ENCODE measurements at places on chromosomes 5 and 9. TPM values are rescaled to one million over a fixed set of nuclear protein-coding genes. Genes with fewer than 3 reads are reported as not detected.
A peak's percentile ranks its signal among the peaks of the same experiment; 100 is the strongest.

ZNF883 gene
- total RNA-seq, result 3.0 TPM

CER1 gene
- total RNA-seq, result not detected

LHX3 gene
- total RNA-seq, result not detected

ENHO gene
- total RNA-seq, result not detected

RGMB gene
- total RNA-seq, result 28.9 TPM

DNA sequence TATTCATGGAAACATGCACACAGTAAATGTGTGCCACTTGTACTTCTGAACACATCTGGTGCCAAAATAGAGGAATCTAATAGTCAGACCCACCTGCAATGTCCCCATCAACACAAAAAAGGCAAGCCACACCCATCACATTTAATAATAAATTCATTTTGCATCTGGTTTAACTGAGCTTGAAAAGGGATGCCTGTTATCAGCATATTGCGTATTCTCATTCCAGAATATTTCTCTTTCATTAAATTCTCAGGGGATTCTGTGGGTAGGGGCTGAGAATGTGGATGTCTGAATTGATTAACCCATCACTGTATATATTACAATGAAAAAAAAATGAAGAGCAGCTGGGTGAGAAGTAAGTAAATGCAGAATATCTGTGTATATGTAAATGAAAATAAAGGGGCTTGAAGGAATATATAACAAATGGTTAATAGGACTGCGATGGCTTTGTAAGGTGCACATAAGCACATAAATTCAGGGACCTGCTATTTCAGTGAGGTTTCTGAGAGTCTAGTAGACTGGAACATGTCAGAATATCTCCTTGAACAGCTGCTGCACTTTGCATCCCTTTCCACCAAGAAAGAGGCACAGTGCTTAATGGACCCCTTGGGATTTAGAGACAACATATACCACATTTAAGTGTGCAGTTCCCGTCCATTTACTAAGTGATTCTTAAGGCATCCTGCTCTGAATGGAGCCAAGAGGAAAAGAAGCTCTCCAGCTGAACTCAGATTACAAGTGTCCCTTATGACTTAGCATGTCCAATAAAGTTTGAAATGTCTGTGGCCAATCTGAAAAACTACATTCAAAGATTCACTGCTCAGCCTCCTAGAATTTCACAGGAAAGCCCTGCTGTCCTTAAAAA is 104.1 kb upstream of the NIPBL start:
- no peak overlapping the region for H3K27ac ChIP-seq
- H3K27me3 ChIP-seq, result no peaks in the 10 kb centered on the region
- no peak overlapping the region for H3K4me3 ChIP-seq
- DNase-seq, result no peak

DNA sequence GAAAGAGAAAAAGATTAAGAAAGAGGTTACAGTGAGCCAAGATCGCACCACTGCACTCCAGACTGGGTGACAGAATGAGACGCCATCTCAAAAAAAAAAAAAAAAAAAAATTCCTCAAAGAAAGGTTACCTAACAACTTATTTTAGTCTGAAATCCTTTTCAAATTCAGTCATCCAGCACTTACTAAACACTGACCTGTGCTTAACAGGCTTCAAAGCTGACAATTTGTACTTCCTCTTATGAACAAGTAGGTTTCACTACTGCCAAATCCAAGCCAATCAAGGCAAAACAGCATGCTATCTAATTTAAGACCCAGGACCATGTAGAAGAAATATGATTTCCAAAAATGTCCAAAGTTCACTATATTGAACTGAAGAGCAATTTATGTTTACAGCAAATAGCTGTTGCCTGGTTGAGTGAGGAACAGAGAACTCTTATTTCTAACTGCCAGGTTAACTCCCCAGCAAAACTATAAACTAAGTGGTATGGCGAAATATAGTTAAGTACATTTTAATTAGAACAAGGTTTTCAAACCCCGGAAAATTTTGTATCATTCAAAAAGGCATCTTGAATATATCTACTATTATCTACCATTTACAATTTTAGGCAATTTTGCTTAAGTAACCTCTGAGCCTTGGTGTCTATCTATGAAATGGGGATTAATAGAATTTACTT is 13.4 kb downstream of the PWWP2A start:
- H3K27me3 ChIP-seq, result no peaks in the 10 kb centered on the region
- no peak overlapping the region for H3K4me3 ChIP-seq
- no peaks in the 10 kb centered on the region for H3K36me3 ChIP-seq
- no peak overlapping the region for H3K27ac ChIP-seq
- DNase-seq, result peak; percentile 8
- H3K4me1 ChIP-seq, result peaks cover 35% of the 10 kb centered on the region

- H3K27me3 ChIP-seq, result no peaks in the 10 kb centered on the region
- H3K4me1 ChIP-seq, result no peaks in the 10 kb centered on the region
- H3K4me3 ChIP-seq, result no peak overlapping the region
- H3K36me3 ChIP-seq, result no peaks in the 10 kb centered on the region
- DNase-seq, result no peak
Observed at GRCh38 chr5:5178136-5178535, 38.0 kb downstream of the ADAMTS16 start.

DNA sequence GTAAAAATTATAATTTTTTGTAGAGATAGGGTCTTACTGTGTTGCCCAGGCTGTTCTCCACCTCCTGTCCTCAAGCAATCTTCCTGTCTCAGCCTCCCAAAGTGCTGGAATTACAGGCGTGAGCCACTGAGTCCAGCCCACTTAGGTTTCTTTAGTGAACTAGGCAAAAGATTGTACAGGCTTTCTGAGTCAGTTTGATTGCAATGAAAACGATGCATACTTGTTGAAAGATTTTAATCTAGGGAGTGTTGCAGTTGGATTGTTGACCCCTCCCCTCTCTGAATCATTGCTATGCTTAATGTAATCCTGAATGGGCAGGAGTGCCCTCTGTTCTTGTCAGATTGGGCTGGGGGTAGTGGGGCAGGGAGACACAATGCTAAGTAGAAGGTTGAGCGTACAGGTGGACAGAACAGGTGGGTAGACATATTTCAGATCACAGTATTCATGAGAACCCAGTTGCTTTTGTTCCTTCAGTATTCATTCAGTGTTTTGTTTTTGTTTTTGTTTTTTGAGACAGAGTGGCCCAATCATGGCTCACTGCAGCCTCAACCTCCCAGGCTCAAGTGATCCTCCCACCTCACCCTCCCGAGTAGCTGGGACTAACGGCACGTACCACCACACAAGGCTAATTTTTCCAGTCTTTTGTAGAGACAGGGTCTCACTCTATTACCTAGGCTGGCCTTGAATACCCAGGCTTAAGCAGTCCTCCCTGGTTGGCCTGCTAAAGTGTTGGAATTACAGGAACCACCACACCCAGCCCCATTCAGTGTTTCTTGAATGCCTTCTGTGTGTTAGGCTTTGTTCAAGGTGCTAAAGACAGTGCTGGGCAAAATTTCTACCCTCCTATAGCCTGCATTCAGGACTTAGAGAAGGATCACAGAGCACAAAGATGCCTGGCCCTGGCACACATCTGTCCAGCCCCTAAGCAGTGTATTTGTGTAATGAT is 70.1 kb downstream of the KIAA1958 start:
- no peaks in the 10 kb centered on the region for H3K27me3 ChIP-seq
- no peak overlapping the region for H3K4me3 ChIP-seq
- no peaks in the 10 kb centered on the region for H3K36me3 ChIP-seq
- no peaks in the 10 kb centered on the region for H3K4me1 ChIP-seq
- no peak for DNase-seq

- H3K36me3 ChIP-seq, result no peaks in the 10 kb centered on the region
- DNase-seq, result no peak
- no peaks in the 10 kb centered on the region for H3K27me3 ChIP-seq
- no peak overlapping the region for H3K4me3 ChIP-seq
Observed at GRCh38 chr5:55004729-55005128, 19.3 kb upstream of the GZMK start.

GRCh38 chr5:86890375-86890774 is 272.6 kb downstream of the COX7C start:
- H3K4me1 ChIP-seq, result no peaks in the 10 kb centered on the region
- H3K36me3 ChIP-seq, result no peaks in the 10 kb centered on the region
- no peak for DNase-seq
- H3K27me3 ChIP-seq, result no peaks in the 10 kb centered on the region
- H3K4me3 ChIP-seq, result no peak overlapping the region

GRCh38 chr5:40605295-40605958 is 74.3 kb upstream of the PTGER4 start:
- peak; percentile 7 for DNase-seq
- H3K4me3 ChIP-seq, result no peak overlapping the region
- no peak overlapping the region for H3K27ac ChIP-seq
- no peaks in the 10 kb centered on the region for H3K27me3 ChIP-seq

DNA sequence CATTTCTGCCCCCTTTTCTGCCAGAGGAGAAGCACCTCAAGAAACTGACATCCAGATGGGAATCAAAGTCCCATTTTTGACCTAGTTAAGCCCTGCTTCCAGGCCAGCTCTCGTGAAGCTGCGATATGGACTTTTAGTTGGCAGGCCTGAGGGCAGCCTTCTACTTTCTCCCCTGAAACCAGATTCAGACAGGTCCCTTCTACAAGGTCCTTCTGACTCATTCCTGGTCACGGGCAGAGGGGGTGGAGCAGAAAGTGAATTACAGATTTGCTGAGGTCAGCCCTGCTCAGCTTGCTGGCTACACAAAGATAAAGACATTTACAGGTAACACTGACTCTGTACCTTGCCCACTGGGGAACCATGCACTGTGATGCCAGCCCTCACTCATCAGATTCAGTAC is 52.8 kb upstream of the TUT7 start:
- H3K4me1 ChIP-seq, result peaks cover 28% of the 10 kb centered on the region
- no peak overlapping the region for H3K4me3 ChIP-seq
- H3K27ac ChIP-seq, result no peak overlapping the region
- DNase-seq, result peak; percentile 52
- no peaks in the 10 kb centered on the region for H3K36me3 ChIP-seq

Data from thyroid gland (tissue), 4 donors.